ENCODE measurements at places on chromosomes 11 and 22.

GRCh38 chr11:86040919-86041850, 27.7 kb downstream of the PICALM start:
- no peak for DNase-seq

DNA sequence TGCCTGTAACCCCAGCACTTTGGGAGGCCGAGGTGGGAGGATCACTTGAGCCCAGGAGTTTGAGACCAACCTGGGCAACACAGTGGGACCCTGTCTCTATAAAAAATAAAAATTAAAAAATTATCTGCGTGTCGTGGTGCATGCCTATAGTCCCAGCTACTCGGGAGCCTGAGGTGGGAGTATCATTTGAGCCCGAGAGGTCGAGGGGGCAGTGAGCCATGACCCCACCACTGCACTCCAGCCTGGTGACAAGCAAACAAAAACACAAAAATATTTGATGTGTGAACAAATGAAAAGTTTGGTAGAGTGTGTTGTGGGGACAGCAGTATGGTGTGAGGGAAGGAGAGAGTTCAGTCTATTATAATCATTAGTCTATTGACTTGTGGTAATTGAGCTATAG, 90.8 kb upstream of the PARVA start:
- DNase-seq = no peak

- no peak for DNase-seq
These were observed 23.2 kb downstream of the FADS2 start for GRCh38 chr11:61851113-61851899.

DNA sequence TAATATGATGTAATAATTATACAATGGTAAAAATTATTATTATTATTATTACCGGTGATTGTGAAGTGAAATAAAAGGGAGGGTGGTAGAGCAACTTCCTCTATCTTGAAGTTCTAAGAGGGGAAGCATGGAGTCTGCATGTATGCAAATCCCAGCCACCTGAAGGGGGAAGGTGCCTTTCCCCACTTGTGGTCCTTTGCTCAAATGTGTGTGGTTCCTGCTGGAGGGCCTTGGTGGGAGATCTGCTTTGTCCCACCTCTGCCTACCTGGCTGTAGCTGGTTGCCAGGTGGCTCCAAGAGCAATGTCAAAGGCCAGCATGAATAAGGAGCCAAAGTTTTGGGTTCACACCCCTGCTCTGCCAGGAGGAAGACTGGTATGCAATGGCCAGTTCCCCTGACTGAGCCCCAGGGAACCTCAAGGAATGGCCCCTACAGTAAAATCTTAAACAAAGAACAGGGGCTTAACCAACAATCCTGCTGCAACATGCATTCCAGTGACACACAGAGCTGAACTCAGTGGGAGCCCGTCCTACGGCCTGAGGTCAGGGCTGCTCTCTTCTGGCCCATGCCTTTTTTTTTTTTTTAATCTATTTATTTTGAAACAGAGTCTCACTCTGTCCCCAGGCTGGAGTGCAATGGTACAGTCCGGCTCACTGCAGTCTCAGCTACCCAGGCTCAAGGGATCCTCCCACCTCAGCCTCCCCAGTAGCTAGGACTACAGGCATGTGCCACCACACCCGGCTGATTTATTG, 8.5 kb downstream of the TMEM132A start:
- DNase-seq = no peak

DNA sequence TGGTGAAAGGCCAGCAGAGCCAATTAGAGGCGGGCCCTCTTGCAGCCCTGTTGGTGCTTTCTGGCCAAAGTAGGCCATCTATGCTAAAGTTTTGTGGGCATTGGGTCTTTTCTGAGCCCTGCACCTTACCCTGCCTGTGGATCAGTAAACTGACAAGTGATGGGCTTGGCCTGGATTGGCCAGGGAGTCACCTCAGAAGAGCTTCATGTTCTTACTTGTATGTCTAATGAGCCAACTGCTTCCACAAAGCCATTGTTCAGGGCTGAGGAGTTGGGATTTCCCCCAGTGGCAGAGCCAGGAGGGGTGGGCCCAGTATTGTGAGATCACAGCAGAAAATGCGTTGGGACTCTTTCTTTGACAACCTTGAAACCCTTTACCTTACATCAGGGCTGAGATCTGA, 90.4 kb downstream of the CWC15 start:
- no peak for DNase-seq

DNA sequence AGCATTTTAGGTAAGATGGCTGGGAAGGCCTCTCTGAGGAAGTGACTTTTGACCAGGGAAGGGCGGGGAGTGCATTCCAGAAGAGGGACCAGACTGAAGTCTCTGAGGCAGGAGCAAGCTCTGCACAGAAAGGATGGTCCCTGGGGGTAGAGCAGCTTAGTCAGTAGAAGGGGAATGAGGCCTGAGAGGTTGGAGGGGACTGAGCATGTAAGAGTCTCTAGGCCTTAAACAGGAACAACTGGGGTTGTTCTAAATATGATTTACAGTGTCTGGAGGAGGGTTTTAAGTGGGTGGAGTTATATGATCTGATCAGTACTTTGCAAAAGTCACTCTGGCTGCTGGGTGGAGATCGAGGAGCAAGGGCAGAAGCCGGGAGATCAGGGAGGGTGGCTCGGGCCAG, 31.7 kb upstream of the TEF start:
- DNase-seq = no peak

GRCh38 chr11:1889224-1889930, 2.3 kb downstream of the PRR33 start:
- no peak for DNase-seq

GRCh38 chr11:77111277-77111676, 8.6 kb downstream of the OMP start:
- no peak for DNase-seq

DNA sequence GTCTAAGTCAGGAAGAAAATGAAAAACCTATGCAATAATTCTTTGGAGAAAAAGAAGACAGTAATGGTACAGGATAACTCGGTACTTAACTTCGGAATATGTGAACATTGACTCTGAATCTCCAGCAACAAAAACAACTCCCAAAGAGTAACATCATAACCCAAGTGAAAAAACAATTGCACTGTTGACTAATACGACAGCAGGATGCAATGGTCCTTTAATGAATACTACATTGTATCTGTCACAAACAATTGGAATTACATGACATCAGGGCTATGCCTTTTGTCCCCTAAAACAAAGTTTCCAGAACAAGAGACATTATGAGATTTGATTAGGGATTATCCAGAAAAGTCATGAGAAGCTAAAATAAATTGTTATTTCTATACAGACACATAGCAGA, 1065.9 kb downstream of the LRRC4C start:
- DNase-seq = no peak

- no peak for DNase-seq
These were observed 22.8 kb downstream of the ARRB1 start for GRCh38 chr11:75328426-75329277.

DNA sequence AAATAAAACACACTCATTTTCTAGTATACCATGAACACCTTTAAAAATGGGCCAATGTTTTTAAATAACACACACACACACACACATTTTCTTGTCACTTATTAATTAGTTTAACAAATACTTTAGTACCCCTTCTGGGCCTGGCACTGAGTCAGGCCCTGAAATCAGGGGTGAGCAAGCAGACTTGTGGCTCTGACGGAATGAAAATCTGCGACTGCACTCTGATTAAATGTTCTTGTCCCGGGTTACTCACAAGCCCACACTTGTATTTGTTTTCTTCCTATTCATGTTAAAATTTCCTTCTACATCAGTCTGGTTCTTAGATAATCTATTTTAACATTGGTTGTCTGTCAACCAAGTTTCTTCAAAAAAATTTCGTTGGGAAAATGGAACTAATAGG, 43.0 kb upstream of the PDGFD start:
- DNase-seq = no peak

- no peak for DNase-seq
These were observed 524 bp downstream of the MTMR2 start for GRCh38 chr11:95923439-95923727.

- peak; percentile 62 for DNase-seq
These were observed 26.5 kb downstream of the SGSM3 start for GRCh38 chr22:40396882-40397281.

DNA sequence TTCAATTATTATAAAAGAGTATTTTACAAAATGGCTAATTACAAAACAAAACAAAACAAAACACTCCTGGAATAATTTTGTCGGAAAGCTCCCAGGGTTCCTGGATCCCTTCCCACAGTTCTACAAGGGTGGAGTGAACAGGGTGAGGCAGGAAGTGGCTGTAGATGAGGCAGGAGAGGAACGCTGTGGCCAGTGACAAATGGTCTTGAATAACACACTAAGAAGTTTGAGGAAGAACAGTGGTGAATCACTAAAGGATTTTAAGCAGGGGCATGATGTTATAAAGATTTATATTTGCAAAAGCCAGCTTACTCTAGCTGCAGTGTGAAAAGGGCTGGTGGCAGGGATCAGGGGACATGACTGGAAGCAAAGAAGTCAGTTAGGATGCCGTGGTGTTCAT, 33.8 kb upstream of the APOA1 start:
- DNase-seq = no peak

DNA sequence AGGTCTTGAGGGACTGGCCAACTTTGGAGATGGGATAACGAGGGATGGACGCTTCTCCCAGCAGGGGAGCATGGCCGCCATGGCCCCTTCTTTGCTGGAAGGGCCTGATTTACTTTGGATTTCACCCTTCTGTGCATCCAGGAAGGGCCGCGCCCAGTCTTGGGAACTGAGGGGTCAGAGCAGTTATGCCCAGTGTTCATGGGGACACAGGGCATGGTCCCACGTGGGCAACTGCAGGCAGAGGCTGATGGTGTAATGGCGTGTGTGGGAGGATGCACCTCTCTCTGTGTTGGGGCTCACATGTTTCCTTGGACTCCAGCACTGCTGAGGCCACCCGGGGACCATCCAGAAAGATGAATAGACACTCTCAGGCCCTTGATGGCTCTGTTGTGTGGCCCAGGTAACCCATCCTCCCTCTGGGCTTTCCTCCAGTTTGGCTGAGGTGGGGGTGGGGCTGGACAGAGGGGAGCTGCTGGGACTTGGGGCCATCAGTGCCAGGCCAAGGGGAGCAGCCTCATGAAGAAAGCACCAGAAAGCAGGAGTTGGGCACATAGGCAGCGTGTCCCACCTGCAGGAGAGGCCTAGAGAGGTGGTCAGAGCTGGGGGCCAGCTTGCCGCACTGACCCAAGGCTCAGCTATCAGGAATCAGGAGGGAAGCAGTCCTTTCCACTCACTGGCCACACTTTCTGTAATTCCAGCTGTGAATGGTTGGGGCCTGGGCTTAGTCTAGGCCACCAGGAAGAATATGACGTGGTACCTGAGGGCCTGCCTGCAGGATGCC, 1033.9 kb downstream of the TBC1D22A start:
- no peak for DNase-seq

GRCh38 chr11:9688716-9689511, 25.0 kb downstream of the SWAP70 start:
- no peak for DNase-seq

DNA sequence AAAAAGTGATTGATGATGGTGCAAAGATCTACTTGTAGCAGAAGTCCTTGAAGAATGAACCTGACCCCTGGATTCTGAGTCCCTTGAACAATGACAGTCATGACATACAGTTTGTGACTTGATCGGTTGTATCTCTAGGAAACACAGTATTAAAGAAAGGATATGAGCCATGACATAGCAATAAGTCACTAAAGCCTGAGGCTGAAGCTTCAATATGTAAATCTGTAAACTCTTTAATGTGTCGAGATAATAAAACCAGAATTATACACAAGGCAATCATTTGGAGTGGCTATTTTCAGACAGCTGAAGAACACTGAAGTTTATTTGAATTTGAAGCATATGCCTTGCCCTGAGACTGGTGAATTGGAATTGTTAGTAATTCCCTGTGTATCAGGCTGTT, 911.5 kb upstream of the RAG2 start:
- no peak for DNase-seq

DNA sequence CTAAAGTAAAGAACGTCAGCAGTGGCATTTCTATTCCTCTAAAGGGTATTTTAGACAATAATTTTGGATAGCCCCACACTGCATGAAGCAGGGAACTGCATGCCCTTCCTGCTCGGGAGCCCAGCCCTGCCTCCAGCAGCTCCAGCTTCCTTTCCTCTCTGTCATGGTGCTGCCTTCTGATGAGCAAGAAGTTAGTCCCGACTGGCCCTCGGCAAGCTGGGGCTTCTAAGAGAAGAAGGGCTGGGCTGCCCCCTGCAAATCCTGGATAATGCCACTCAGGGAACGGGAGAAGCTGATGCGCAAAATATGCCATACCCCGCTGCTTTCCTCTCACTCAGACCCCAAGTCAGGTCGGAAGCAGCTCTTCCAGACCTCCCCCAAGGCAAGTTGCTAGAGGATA, 296.4 kb downstream of the ETS1 start:
- DNase-seq = no peak

GRCh38 chr11:23789938-23790371, 706.9 kb upstream of the LUZP2 start:
- no peak for DNase-seq

GRCh38 chr11:118610225-118610772, 2.9 kb downstream of the PHLDB1 start:
- no peak for DNase-seq

- no peak for DNase-seq
These were observed 40.9 kb upstream of the ETS1 start for GRCh38 chr11:128628325-128628673.

- no peak for DNase-seq
These were observed 27.5 kb downstream of the FOLR3 start for GRCh38 chr11:72162891-72163492.

DNA sequence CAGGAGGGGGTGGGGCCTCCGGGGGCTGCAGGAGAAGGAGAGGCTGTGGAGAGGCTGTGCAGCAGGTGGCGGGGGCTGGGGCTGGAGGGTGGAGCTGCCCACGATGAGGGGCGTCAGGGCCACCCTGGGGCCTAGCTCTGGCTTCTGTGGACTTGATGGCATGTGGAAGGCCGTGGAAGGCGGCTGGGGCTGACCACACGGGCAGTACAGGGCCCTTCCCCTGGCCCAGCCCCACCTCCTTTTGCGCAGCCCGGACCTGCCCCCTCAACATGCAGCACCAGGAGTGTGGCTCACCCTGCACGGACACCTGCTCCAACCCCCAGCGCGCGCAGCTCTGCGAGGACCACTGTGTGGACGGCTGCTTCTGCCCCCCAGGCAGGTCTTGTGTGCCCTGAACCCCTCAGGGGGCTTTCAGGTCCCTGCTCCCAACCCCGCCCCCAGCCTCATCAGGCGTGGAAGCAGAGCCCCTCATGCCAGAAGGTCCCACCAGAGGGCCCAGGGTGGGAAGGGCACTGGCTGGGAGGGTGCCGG, 6.1 kb downstream of the MUC5B start:
- no peak for DNase-seq

- no peak for DNase-seq
These were observed 30.3 kb upstream of the NAP1L4 start for GRCh38 chr11:3022300-3022967.

All from NCI-H1417 treated with DMSO at 0.1 percent for 48 hours (cell line).